Fibroblast of lung (primary cell): ENCODE measurements at places on chromosomes 7 and 10. TPM values are rescaled to one million over a fixed set of nuclear protein-coding genes. Genes with fewer than 3 reads are reported as not detected.

The GIMAP8 gene
- under 0.01 TPM in 2 replicates for total RNA-seq

The NME8 gene
- not detected in 2 replicates for total RNA-seq

The ADAP1 gene
- 1.0 and 2.3 TPM in 2 replicates for total RNA-seq

The PLEKHS1 gene
- not detected in 2 replicates for total RNA-seq

The INTS15 gene
- 7.1 and 9.0 TPM in 2 replicates for total RNA-seq

The IL6 gene
- 22.1 and 33.7 TPM in 2 replicates for total RNA-seq

The CPA2 gene
- total RNA-seq, result under 0.01 TPM in 1 of 2 replicates, not detected in the other
